ENCODE measurements at places on chromosomes 11 and 22.

DNA sequence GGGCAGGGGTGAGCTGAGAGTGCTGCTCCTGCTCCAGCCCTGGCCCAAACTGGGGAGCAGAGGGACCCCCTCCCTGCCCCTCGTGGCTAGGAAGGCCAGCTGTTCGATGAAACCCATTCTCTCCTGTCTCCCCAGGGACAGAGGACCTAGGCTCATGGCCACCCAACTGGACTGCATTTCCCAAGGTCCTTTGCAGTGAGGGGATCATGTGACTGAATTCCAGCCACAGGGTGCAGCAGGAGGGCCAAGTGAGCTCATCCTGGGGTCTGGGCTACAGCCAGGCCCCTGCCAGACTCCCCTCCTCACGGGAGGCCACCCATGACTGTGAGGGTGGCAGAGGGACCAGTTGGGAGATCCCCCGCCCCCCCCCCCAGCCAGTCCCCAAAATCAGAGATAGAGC, 777.6 kb downstream of the TBC1D22A start:
- no peak for DNase-seq

GRCh38 chr11:21817696-21818095, 375.2 kb upstream of the ANO5 start:
- DNase-seq = no peak

DNA sequence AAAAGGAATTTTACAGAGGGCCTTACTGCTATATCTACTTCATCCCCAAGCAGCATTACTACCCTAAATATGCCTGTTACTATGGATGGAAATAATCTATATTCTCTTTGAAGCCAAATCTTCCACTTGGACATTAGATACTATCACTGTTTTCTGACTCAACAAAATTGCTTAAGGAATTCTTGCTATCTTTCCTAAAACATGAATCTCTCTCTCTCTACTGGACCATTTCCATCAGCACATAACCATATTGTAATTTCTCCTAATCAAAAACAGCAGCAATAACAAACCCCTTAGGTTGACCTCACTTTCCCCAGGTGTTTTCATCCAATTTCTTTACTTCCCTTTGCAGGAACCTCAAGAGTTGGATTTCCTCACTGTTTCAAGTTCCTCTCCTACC, 67.9 kb upstream of the BLID start:
- no peak for DNase-seq

GRCh38 chr11:34749666-34750659, 129.1 kb downstream of the EHF start:
- DNase-seq = no peak

GRCh38 chr22:43412808-43413795, 1.3 kb downstream of the MPPED1 start:
- no peak for DNase-seq

- DNase-seq = peak; percentile 18
Measured at GRCh38 chr11:69337211-69337721, 43.3 kb downstream of the MYEOV start.

GRCh38 chr11:119092880-119093842, 8.5 kb downstream of the HMBS start:
- no peak for DNase-seq

Data from RPMI8226 (cell line).